ENCODE measurements at places on chromosomes 1 and 21. TPM values are rescaled to one million over a fixed set of nuclear protein-coding genes. Genes with fewer than 3 reads are reported as not detected.
A peak's percentile ranks its signal among the peaks of the same experiment; 100 is the strongest.

DNA sequence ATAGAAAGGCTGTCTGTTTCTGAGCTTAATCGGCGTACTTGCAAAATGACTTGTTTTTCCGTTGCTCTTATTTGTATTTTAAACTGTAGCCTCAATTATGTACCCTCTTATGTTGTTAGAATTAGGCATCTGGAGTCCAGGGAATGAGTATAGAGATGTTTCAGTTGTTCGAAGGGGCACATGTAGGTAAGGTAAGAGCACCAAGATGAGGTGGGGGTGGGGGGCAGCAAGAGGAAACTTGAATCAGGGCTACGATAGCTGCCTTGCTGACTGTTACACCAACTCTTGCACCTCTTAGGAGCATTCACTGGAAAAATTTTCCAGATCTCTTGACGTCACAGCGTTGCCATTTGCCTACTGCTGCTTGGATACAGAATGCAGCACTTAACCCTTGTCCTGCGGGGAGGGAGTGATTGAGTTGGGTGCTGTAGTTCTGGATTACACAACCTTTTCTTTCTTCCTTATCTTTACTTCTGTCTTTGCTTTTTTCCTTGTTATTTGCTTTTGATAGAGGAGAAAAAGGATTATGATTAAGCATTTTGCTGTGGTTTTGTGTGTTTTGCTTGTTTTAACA lies 3.2 kb downstream of the ATP1B1 start:
- H3K27me3 ChIP-seq: no peaks in the 10 kb centered on the region
- peak overlapping the region; percentile 95 for H3K27ac ChIP-seq
- DNase-seq: peak; percentile 87

The LRRN2 gene
- total RNA-seq: 2.1 TPM

DNA sequence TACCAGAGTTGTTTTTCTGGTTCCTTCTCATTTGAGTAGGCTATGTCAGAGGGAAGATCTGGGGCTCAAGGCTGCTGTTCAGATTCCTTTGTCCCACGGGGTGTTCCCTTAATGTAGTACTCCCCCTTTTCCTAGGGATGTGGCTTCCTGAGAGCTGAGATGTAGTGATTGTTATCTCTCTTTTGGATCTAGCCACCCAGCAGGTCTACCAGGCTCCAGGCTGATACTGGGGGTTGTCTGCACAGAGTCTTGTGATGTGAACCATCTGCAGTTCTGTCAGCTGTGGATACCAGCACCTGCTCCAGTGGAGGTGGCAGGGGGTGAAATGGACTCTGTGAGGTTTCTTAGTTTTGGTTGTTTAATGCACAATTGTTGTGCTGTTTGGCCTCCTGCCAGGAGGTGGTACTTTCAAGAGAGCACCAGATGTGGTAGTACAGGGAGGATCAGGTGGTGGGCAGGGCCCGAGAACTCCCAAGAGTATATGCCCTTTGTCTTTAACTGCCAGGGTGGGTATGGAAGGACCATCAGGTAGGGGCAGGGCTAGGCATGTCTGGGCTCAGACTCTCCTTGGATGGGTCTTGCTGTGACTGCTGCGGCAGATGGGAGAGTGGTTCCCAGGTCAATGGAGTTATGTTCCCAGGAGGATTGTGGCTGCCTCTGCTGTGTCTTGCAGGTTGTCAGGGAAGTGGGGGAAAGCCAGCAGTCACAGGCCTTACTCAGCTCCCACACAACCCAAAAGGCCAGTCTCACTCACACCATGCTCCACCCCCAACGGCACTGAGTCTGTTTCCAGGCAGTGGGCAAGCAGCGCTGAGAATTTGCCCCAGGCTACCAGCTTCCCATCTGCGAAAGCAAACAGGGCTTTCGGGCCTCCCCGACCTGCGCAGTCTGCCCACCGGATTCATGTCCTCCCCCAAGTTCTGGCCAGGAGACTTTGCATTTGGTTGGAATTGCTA lies 64.2 kb downstream of the SERINC2 start:
- no peaks in the 10 kb centered on the region for H3K4me1 ChIP-seq
- H3K36me3 ChIP-seq: no peaks in the 10 kb centered on the region
- no peaks in the 10 kb centered on the region for H3K27me3 ChIP-seq
- no peak overlapping the region for H3K27ac ChIP-seq
- H3K4me3 ChIP-seq: no peak overlapping the region
- DNase-seq: no peak

- no peaks in the 10 kb centered on the region for H3K27me3 ChIP-seq
- H3K4me1 ChIP-seq: peaks cover 54% of the 10 kb centered on the region
- no peak overlapping the region for H3K4me3 ChIP-seq
- peak; percentile 87 for DNase-seq
Measured at GRCh38 chr1:202131956-202132821, 9.5 kb downstream of the GPR37L1 start.

The PPIAL4G gene
- total RNA-seq: 0.06 TPM

The TAS1R1 gene
- not detected for total RNA-seq

DNA sequence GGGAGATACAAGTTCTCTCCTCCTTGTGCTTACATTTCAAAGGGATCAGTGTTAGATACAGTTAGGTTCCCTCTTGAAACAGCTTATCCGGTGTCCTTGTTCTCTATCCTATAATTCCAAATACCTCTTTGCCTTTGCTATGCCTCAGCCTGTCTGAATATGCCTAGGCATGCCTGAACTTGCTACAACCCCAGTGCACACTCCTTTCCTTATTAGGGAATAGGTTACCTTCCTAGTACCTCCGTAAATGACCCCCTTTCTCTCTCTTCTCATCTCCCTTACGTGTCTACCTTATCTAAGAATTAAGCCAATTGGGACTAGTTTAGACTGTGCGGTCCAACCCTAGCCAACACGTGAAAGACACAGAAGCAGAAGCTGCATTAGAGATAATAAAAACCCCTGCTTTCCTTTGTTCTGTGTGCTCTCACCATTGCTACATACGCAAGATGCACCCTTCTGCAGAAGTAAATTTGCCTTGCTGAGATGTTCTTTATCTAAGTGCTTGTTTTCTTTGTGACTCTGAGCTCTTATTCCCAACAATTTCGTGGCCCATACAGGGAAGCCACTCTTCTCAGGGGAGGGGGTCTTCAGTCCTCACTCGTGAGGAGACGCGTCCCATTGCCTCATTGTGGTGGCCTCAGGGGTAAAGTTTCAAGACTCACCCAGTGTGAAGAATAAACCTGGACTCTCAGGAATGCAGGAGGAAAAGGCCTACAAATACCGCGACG lies 802.1 kb downstream of the PLA2G4A start:
- H3K27ac ChIP-seq: no peak overlapping the region
- no peaks in the 10 kb centered on the region for H3K36me3 ChIP-seq
- H3K27me3 ChIP-seq: no peaks in the 10 kb centered on the region
- no peak for DNase-seq

GRCh38 chr1:27476237-27476636 lies 13.7 kb downstream of the WASF2 start:
- H3K27me3 ChIP-seq: no peaks in the 10 kb centered on the region
- no peaks in the 10 kb centered on the region for H3K36me3 ChIP-seq
- no peak for DNase-seq
- no peak overlapping the region for H3K27ac ChIP-seq

The ANKRD45 gene
- total RNA-seq: 0.87 TPM

DNA sequence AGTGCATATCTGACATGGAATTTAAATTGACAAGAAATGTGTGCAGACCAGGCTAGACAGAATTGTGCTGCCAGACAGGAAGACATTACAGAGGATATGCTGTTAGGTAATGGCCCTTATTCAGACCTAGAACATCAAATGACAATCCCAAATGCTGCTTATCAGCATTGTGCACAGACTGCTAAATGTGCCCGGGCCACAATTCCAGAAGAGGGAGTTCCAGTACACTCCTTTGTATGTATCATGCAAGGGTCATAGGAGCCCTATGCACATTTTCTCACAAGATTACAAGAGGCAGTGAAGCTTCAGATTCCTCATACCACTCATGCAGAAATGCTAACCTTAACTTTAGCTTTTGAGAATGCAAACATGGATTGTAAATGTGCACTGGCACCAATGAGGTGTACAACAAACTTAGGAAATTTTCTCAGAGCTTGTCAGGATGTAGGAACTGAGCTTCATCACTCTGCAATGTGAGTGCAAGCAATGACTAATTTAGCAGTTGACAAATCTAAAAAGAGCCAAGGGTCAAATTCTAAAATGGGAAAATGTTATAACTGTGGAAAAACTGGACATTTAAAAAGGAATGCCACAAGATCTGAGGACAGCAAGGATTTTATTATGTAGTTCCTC lies 273.5 kb downstream of the COL11A1 start:
- no peak overlapping the region for H3K27ac ChIP-seq
- H3K36me3 ChIP-seq: no peaks in the 10 kb centered on the region
- no peaks in the 10 kb centered on the region for H3K27me3 ChIP-seq
- H3K4me1 ChIP-seq: no peaks in the 10 kb centered on the region

- peak overlapping the region; percentile 52 for H3K4me3 ChIP-seq
- no peaks in the 10 kb centered on the region for H3K27me3 ChIP-seq
- H3K36me3 ChIP-seq: no peaks in the 10 kb centered on the region
- peak overlapping the region; percentile 90 for H3K27ac ChIP-seq
- peaks cover 16% of the 10 kb centered on the region for H3K4me1 ChIP-seq
Measured at GRCh38 chr1:207752456-207752998, 673 bp downstream of the CD46 start.

The FAM167B gene
- total RNA-seq: 19.4 TPM

The TDRD5 gene
- total RNA-seq: not detected

DNA sequence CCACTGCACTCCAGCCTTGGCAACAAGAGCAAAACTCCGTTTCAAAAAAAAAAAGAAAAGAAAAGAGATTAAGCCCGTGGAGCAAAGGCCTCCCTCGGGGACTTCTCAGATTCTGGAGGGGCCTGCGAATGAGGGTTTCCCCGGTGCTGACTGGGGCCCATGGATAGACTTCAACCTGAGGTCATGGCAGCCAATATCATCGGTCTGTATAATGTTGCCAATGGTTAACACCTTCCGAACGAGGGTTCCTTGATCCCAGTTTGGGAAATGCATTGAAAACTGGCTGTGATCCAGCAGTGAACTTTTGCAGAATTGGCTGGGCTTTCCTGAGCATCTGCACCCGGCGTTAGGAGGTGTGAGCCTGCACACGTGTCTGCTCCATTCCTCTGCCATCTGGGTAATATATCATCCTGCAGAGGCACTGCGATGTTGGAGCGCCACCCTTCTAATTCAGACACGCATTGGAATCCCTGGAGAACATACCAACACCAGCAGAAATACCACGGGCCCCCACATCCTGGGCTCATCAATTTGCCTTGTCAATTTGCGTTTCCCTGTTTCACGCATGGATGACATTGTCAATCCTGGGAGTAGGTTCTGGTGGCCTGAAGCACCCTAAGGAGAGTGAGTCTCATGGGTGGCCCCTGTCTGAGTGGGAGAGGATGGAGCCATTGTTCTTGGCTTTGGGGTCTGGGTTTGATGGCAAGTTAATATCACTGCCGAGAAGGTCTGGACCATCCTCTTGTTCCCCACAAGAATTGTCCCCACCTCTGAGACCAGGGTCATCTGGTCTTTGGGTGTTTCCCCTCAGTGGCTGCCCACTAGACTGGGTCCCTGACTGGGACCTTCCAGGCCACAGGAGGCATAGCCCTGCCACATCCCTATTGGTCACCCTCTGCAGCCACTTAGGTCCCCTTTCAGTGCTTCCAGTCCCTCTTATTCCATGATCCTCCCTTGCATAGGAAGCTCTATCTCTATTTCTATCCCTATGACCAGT lies 441.0 kb downstream of the PTPRU start:
- H3K27ac ChIP-seq: no peak overlapping the region
- no peak for DNase-seq
- no peak overlapping the region for H3K4me3 ChIP-seq
- H3K4me1 ChIP-seq: no peaks in the 10 kb centered on the region
- no peaks in the 10 kb centered on the region for H3K36me3 ChIP-seq
- no peaks in the 10 kb centered on the region for H3K27me3 ChIP-seq

The STYXL2 gene
- total RNA-seq: 1.3 TPM

- H3K27ac ChIP-seq: no peak overlapping the region
- no peaks in the 10 kb centered on the region for H3K27me3 ChIP-seq
- H3K4me1 ChIP-seq: no peaks in the 10 kb centered on the region
Measured at GRCh38 chr1:182080040-182080439, 18.5 kb upstream of the ZNF648 start.

- no peak overlapping the region for H3K27ac ChIP-seq
- H3K4me3 ChIP-seq: no peak overlapping the region
- H3K27me3 ChIP-seq: no peaks in the 10 kb centered on the region
- no peaks in the 10 kb centered on the region for H3K36me3 ChIP-seq
- peaks cover 5% of the 10 kb centered on the region for H3K4me1 ChIP-seq
Measured at GRCh38 chr1:211928993-211929637, 98.6 kb upstream of the LPGAT1 start.

DNA sequence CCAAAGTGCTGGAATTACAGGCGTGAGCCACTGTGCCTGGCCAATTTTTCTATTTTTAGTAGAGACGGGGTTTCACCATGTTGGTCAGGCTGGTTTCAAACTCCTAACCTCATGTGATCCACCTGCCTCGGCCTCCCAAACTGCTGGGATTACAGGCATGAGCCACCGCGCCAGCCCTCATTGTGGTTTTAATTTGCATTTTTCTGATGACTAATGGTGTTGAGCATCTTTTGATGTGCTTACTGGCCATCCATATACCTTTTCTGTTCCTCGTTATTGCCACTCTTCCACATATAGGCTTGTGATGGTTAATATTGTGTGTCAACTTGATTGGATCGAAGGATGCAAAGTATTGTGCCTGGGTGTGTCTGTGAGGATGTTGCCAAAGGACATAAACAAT lies 17.4 kb upstream of the ENAH start:
- H3K36me3 ChIP-seq: no peaks in the 10 kb centered on the region
- H3K4me1 ChIP-seq: no peaks in the 10 kb centered on the region
- no peak for DNase-seq
- H3K27me3 ChIP-seq: no peaks in the 10 kb centered on the region
- no peak overlapping the region for H3K27ac ChIP-seq
- no peak overlapping the region for H3K4me3 ChIP-seq

The ADCY10 gene
- 0.61 TPM for total RNA-seq

- H3K27ac ChIP-seq: no peak overlapping the region
- no peak overlapping the region for H3K4me3 ChIP-seq
- DNase-seq: peak; percentile 92
- no peaks in the 10 kb centered on the region for H3K27me3 ChIP-seq
- no peaks in the 10 kb centered on the region for H3K36me3 ChIP-seq
- peaks cover 10% of the 10 kb centered on the region for H3K4me1 ChIP-seq
Measured at GRCh38 chr1:30778154-30778978, 20.8 kb upstream of the LAPTM5 start.

The MANEAL gene
- total RNA-seq: 9.8 TPM

- H3K36me3 ChIP-seq: no peaks in the 10 kb centered on the region
- DNase-seq: no peak
- H3K4me3 ChIP-seq: no peak overlapping the region
- H3K27me3 ChIP-seq: no peaks in the 10 kb centered on the region
Measured at GRCh38 chr1:240385551-240385950, 226.4 kb downstream of the GREM2 start.

DNA sequence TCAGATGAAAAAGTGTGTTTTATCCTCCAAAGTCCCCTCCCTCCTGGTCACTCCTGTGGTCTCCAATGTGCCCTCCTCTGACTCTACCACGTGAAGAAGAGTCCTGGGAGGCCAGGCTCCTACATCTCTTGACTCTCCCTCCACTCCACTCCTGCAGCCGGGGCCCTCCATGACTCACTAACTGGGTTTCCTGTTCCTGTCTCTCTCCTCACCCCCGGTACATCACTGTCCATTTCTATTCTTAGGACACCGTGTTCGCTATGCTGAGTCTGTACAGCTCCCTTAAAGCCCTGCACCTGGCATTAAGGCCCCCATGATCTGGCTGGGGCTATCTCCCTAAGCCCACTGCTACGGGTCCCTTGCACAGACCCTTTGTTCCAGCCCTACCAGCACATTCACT lies 93.4 kb downstream of the BCAR3 start:
- no peak overlapping the region for H3K4me3 ChIP-seq
- H3K27ac ChIP-seq: no peak overlapping the region
- peaks cover 44% of the 10 kb centered on the region for H3K36me3 ChIP-seq
- no peaks in the 10 kb centered on the region for H3K27me3 ChIP-seq
- no peak for DNase-seq

The OR10Z1 gene
- not detected for total RNA-seq

All from adrenal gland (tissue), 19 donors.